RKO (cell line): ENCODE measurements at places on chromosomes 5 and 9.
A peak's percentile ranks its signal among the peaks of the same experiment; 100 is the strongest.

DNA sequence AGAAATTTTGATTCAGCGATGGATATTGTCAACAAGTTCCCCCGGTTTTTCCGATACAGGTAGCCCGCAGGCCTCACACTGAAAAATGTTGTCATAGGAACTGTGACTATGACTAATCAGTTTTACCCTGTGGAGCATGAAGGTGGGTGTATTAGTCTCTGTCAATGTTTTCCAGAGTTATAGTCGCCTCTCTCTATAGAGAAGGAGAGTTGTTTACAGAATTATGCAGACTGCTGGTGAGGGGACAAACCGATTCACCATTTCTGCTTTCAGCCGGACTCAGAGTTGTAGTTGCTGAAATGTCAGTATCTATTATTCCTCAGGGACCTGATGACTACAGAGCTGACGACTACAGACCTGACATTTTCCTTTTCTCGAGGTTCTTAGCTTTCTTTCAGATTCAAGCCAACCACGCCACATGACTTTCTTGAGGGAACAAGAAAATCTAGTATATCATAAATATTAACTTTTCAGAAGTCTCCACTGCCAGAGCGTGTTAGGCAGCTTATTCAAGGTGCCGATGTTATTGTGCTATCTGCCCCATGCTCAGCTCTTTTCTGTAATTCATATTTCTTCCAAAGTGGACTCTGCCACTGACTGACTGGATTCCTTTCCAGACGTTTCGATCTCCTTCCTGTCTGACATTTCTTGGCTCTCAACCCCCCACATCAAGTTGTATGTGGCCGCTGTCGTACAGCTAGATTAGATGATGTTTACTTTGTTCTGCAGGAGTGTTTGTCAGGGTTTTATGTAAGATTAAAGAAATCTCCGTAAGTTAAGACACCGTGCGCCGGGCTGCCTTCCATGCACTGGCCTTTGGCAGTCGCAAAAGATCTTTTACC is 178.1 kb downstream of the FGF1 start:
- no peak for DNase-seq

GRCh38 chr5:68932830-68933434 is 160.9 kb upstream of the SLC30A5 start:
- peak; percentile 31 for DNase-seq

- no peak for DNase-seq
Measured at GRCh38 chr9:111948951-111949350, 52.3 kb downstream of the UGCG start.

- peak; percentile 7 for DNase-seq
Measured at GRCh38 chr5:68424799-68425537, 209.4 kb downstream of the PIK3R1 start.

GRCh38 chr9:86022687-86023266 is 76.6 kb downstream of the GOLM1 start:
- no peak for DNase-seq
